NCI-H2171 treated with DMSO at 0.1 percent for 48 hours (cell line): ENCODE measurements at places on chromosomes 6 and 20.

DNA sequence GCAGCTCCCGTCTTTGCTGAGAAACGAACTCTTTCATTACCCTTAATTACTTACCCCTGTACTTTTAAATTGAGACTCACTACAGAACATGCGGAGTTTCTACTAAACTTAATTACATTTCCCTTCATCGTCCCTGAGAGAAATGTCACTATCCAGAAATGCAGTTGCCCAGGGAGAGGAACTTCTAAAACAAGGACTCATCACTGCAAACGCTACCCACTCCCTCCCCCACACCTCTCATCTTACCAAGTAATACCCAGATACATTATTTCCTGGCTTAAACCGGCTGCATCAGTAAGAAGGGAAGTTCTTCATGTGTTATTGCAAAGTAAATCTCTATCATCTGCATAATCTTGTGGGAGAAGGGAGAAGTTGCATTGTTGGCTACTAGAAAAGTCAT is 138.3 kb downstream of the IPCEF1 start:
- DNase-seq = no peak

DNA sequence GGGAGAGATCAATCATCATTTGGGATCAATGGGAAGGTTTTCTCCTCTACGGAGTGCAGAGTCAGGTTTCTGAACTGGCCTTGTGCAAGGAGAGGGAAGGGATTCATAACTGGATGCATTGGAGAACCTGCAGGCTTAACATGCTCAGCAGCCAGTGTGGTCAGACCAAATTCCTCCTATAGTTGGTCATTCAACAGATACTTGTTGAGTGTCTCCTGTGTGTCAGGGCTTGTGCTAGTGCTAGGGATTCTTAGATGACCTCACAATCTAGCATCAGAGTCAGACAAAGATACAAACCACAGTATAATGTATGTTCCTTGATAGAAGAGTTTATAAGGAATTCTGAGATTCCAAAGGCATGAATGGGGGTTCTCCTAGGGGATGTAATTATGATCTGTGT is 23.9 kb downstream of the RALY start:
- DNase-seq = no peak

GRCh38 chr6:124073021-124073420 is 269.4 kb downstream of the NKAIN2 start:
- no peak for DNase-seq

DNA sequence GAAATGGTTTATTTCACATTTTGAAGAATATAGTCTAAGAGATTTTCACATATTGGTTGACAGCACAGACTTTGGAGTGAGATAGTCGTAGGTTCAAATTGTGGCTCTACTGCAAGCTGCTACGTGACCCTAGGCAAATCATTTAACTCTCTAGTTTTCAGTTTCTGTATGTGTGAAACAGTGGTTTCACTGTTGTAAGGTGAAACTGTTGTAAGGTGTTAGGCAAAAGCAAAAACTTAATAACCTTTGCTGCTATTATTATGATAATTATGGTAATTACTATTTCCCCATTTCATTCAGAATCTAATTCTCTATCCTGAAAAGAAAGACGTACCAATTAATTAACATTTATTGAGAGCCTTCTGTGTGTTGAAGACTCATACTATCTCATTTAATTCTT is 144.2 kb downstream of the REV3L start:
- no peak for DNase-seq

DNA sequence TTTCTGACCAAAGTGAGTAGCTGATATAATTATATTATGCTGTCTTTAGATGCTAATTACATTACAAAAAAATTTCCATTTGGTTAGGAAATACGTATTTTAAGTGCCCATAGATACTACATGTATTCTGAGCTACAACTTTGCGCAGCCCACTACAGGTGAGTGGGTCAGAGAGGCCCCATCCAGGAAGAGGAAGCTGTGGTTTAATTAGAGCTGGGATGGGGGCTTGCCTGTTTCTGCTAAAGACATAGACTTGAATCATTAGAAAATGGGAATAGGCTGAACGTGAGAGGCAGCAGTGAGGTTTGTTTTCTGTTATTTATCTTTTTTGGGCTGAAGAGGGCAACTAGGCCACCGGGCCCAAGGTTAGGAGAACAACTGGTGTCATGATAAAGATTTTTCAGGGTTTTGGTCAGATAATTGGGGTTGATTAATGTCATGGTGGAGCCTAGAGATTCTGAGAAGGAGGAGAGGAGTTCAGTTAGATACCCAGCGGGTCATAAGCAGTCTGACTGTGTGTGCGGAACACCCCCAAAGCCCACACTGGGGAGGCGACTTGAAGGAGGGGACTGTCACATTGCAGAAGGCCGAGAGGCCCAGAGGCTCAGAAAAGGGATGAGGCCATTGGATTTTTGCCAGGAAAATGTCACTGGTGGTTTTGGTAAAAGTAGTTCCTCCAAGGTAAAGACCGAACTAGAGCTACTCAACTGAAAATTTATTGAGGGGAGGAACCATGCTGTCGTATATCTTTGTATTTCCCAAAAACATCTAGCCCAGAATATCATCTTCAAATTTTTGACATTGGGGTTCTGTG is 14.5 kb upstream of the IRF4 start:
- no peak for DNase-seq

GRCh38 chr20:25695532-25696370 is 902 bp downstream of the ZNF337 start:
- DNase-seq = no peak

DNA sequence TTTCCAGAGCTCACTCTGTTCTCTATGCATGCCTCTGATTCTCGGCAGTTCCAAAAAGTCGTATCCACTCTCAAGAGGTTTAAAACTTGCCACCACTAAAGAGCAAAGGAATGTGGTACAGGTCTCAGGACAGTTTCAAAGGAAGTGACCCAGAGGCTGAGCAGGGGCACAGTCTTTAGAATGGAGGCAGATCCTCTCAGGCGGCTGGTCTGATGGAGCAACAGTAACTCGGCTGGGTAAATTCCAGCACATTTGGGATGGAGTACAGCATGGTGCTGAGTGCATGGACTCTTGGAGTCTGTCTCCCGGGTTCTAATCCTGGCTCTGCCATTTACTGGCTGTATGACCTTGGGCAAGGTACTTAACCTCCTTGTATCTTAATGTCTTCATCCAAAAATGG is 88.1 kb upstream of the BACH2 start:
- DNase-seq = no peak

GRCh38 chr6:107235007-107235406 is 119.7 kb upstream of the BEND3 start:
- DNase-seq = no peak

DNA sequence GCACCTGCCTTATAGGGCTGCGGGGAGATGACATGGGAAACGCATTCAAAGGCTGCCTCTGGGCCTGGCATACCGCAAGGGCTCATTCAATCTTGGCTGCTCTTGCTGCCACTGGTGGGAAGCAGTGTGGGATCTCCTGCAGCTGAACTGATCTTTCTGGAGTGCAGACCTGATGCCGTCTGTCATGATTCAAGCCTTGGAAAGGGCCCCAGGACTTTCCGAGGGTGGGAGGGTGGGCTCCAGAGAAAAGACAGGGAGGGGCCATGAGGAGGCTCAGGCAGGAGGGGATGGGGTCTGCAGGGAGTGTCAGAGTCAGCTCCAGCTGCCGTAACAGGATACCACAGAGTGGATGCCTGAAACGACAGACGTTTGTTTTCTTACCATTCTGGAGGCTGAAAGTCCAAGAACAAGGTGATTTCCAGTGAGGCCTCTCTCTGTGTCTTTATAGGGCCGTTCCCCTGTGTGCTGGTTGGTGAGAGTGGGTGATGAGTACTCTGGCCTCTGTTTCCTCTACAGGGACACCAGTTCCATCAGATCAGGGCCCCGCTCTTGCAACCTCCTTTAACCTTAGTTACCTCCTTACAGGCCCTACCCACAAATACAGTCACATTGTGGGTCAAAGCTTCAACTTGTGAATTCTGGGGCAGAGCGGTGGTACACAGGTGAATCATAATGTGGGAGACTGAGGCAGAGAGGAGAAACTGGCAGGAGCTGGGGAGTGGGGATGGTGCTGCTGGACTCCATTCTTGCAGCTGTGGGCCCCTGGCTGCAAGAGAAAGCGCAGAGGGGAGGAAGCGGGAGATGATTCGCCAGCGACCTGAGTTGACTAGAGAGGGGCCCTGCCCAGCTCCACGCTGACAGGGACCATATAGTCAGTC is 148.4 kb downstream of the SYCP2 start:
- DNase-seq = no peak

GRCh38 chr6:146598772-146599405 is at the start of gene ADGB:
ADGB (plus strand) TSS chr6:146598972; CDS start chr6:146599041, 69 bp downstream.
- DNase-seq = no peak

- no peak for DNase-seq
Measured at GRCh38 chr20:56627122-56628014, 1.7 kb upstream of the TFAP2C start.

GRCh38 chr6:71391126-71391525 is 102.5 kb downstream of the OGFRL1 start:
- no peak for DNase-seq

DNA sequence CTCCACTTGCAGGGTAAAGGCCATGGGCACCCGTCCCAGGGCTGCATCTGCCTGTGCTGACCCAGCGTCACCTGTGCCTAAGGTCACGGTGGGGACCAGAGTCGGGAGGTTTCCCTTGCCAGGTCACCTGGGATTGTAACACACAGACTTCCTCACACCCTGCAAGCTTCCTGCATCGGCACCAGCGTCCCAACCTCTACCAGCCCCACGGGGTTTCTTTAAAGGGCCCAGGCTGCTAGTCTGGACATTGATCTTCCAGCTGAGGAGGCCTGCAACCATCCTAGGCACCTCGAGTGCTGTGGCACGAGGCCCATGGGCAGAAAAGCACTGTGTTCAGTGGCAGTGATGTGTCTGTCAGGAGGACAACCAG is 12.6 kb downstream of the ACSS1 start:
- DNase-seq = no peak
